Lung microvascular endothelial cell (primary cell): ENCODE measurements at places on chromosomes 11 and 22.

DNA sequence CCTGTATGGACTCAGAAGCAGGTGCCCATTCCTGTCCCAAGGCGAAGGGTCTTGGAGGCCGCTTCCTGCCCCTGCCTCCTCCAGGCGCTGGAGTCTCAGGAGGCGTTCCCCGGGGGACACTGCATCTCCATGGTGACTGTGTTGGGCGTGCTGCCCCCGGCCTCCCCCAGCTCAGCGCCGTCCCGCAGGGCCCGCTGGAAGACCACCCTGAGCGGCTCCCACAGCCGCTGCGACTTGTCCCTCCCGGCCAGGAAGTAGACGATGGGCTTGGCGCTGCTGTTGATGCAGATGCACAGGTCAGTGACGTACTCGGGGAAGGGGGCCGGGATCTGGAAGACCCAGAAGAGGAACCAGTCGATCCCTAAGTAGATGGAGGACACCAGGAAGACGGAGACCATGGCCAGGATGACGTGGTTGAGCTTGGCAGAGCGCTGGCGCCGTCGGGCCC lies 7.8 kb downstream of the MRGPRF start:
- DNase-seq = no peak

- DNase-seq = peak; percentile 17
Measured at GRCh38 chr11:5922749-5923426, 19.2 kb upstream of the OR56A3 start.

DNA sequence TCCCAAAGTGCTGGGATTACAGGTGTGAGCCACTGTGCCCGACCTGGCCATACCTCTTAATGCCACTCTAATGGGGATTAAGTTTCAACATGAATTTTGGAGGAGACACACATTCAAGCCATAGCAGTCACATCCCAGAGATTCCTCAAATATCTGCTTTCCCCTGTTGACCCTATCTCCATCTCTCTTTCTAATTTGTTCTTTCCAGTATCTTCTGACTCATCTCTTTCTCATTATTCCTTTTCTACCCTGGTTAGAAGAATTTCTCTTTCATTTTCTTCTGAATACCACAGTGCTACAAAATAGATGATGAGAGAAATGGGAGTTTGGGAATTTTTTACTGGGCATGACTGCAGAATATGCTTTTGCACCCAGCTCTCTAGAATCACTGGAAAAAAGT lies 5.1 kb downstream of the OR10V1 start:
- DNase-seq = no peak

- DNase-seq = peak; percentile 65
Measured at GRCh38 chr11:62266558-62266957, 3.4 kb upstream of the SCGB2A2 start.

GRCh38 chr22:44620129-44620840 lies 81.7 kb upstream of the PRR5 start:
- DNase-seq = peak; percentile 84

DNA sequence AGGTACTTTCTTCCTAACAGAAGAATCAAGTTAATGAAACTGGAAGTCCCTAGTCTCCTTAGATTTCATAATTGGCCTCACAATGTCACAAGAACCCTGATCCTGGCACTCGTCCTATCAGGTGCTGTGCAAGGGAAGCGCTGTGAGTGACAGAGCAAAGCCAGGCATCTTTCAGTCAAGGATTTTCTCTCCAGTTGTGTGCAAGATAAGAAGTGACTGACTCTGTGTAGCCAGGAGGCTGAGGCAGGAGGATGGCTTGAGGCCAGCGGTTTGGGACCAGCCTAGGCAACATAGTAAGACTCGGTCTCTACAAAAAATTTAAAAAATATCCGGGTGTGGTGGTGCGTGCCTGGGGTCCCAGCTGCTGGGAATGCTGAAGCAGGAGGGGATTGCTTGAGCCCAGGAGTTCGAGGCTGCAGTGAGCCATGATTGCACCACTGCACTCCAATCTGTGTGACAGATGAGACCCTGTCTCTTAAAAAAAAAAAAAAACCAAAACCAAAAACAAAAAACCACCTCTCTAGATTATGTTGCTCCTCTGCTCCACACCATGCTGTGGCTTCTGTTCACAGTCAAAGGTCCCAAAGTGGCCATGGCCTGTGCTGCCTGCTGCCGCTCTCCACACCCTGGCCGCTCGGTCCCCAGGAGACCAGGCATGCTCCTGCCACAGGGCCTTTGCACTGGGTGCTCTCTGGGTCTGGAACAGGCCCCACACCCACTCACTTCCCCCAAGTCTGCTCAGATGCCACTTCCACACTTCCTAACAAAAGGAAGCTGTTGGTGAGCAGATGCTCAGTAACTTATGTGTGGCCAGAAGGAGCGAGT lies 54.2 kb upstream of the CLDN5 start:
- no peak for DNase-seq

DNA sequence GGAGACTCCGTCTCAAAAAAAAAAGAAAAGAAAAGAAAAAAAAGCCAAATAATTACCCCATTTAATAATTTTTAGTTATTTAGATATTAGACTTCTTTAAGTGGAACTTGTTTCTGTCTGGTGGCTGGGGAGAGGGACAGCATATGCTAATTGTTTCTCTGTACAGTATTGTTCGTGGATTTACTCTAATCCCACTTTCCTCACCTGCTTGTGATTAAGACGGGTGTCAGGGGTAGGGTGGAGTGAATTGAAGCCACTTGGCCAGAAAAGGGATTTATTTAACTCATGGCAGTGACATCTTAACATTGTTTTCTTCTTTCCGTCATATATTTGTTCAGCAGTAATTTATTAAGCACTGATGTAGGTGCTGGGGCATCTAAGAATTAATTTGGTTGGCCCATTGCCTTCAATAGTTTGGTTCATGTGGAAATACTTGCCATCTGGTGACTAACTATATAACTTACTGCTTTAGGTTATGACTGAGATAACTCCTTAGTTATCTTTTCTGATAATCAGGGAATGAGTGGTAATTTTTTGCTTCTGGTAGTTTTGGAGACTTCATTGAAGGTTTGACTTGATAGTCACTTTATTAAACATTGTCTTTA lies 4.6 kb downstream of the TNRC6B start:
- DNase-seq = no peak

DNA sequence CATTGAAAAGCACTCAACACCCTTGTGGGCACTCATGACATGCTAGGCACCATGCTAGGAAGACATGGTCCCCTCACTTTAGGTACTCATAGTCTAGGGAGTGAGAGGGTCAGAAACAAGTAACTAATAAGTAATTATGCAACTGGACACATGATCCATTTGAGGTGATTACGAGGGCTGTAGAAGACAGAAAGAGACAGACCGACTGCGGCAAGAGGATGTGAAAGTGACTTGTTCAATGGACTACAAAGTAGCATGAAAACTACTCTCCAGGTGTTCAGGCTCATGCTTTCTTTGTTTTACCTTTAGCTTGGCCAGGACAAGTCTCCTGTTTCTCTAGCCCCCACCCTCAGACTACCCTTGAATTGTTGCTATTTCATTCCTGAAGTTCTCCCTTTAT lies 310.8 kb upstream of the SORL1-AS1 start:
- DNase-seq = no peak

DNA sequence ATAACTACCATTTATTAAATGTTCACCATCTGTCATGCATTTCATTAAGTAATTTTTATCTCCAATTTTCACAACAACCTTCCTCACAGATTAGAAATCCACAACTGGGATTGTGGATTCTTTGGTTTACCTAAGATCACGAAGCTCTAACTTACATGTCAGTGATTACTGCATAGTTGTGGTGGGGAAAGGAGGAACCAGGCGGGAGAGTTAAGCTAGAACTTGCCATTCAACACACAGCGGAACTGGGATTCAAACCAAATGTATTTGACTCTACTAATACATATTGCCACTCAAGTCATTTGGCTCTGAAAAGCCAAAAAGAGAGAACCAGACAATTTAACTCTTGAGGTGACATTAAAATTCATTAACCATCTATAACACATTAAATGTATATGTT lies 10.4 kb upstream of the LAYN start:
- DNase-seq = no peak

GRCh38 chr11:127474766-127475165 lies 474.2 kb upstream of the KIRREL3 start:
- no peak for DNase-seq

- peak; percentile 72 for DNase-seq
Measured at GRCh38 chr22:41915035-41915785, at the start of gene SHISA8. TSS of gene SHISA8 (minus strand) at chr22:41915074. CDS start at chr22:41914667, 407 bp downstream.

- no peak for DNase-seq
Measured at GRCh38 chr11:20029193-20029592, 131.1 kb downstream of the DBX1 start.

DNA sequence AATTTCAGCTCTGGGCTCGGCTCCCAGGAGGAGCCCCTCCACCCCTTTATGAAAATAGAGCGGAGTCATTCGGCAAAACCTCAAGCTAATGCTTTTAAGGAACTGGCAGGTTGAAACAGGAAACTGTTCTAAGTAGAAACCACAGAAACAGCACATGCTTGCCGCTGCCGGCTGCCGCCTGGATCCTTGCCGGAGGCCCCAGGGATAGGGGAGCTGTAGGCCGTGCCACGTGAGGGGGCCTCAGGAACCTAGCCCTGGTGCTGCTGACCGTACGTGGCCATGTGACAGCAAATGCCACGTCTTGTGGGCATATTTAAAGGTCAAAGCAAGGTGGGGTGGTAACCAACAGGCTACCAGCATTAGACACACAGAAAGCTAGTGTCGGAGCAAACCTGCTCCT lies 77.9 kb upstream of the TIMP3 start:
- DNase-seq = peak; percentile 69

- DNase-seq = peak; percentile 87
Measured at GRCh38 chr11:10454878-10455631, at the start of gene AMPD3. TSS of gene AMPD3 (plus strand) at chr11:10455264. CDS start at chr11:10461520, 6,256 bp downstream.

DNA sequence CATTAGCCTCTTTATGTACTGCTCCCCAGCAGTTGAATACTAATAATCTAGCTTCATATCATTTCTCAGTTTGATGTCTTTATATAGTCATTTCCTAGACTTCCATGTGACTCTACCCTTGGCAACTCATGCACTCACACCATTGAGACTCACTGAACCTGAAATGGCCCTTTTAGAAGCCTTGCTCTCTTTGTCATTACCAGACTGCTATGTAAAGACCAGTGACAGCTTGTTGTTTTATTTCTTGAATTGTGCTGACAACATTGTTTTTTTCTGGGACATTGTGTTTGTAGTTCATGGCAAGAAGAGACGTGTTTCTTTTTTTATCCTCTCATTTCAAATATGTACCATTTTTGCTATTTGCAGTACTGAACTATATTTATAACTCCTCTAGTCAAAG lies 256.5 kb downstream of the CNTN5 start:
- DNase-seq = no peak

GRCh38 chr22:19043121-19044085 lies 78.8 kb downstream of the DGCR2 start:
- DNase-seq = no peak

DNA sequence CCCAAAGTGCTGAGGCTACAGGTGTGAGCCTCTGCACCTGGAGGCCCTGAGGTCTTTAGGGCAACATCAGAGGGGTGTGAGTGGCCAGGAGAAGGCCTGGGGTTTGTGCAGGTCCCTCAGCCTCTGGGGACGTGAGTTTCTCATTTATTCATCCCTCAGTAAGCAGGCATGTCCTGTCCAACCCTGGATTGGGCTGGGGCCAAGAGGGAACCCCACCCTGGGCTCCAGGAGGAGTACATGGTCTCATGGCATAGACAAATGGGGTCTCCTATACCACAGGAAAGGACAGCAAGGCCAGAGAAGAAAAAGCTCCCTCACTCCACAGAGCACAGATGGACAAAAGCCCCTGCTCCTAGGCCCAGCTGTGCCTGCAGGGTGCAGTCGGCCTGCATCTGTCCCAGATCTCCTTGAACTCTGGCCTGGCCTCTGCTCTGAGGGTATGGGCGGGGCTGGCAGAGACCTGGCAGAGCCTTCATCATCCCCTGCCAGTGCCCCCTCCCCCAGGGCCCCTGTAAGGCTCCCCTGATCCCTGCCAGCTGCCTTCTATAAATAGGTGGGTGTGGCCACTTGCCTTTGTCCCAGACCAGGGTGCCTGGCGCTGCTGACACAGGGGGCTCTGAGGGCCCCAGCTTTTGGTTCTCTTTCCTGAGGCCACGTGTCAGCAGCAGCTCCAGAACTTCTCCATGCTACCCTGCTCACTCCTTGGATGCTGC lies 34.6 kb downstream of the A4GALT start:
- no peak for DNase-seq

GRCh38 chr11:44621784-44622183 lies 56.3 kb downstream of the CD82 start:
- DNase-seq = no peak

- DNase-seq = no peak
Measured at GRCh38 chr11:1345737-1346513, 36.5 kb upstream of the TOLLIP start.

DNA sequence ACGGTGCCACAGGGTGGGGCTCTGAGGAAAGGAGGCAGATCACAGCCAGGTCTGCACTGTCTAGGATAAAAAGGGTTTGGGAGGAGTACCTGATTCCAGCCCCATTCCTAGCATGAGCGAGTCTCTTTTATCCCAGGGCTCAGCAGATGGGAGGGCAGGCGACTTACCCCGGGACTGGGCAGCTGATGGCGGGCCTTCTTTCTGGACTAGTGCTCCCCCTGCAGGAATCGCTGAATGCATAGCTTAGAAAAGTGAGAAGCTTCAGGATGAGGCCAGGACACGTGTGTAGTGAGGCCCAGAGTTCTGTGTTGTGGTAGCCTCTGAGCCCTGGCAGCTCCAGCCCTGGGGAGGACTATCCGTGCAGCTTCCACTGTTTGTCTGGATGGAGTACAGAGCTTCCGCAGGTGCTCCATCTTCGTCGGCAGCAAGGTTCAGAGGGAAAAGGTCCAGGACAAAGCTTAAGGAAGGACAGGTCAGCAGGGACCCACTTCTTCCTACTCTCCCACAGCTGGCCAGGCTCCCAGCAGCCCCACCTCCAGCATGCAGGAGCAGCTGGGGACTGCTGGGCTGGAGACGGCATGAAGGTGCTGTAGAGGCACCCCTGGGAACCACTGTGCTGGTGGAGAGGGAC lies 30.4 kb downstream of the COMMD9 start:
- peak; percentile 88 for DNase-seq

DNA sequence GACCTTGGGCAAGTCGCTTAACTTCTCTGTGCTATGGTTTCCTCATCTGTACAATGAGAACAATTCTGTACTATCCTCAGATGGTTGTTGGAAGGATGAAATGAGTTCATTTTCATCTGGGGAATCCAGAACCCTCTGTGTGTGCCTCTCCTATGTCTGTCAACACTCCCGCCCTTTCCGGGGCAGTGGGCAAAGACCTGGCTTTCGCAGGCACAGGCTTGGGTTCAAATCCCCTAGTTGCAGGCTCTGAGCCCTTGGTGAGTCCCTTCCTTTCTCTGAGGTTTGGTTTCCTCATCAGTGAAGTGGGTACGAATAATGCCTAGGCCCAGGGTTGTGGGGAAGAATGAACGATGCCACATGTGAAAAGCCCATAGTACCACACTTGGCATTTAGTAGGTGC lies 6.0 kb downstream of the PNPLA5 start:
- no peak for DNase-seq

GRCh38 chr11:43734256-43734655 lies 53.7 kb downstream of the HSD17B12 start:
- DNase-seq = no peak

GRCh38 chr22:36982136-36982535 lies 37.1 kb downstream of the TST start:
- no peak for DNase-seq

- DNase-seq = no peak
Measured at GRCh38 chr11:123570939-123571580, 83.4 kb downstream of the SCN3B start.
